Left hindlimb (tissue), 1 donor: ENCODE measurements at places on chromosomes 1 and 21.

- peak; percentile 62 for DNase-seq
These were observed 28.8 kb downstream of the EDN2 start for GRCh38 chr1:41455479-41456332.

DNA sequence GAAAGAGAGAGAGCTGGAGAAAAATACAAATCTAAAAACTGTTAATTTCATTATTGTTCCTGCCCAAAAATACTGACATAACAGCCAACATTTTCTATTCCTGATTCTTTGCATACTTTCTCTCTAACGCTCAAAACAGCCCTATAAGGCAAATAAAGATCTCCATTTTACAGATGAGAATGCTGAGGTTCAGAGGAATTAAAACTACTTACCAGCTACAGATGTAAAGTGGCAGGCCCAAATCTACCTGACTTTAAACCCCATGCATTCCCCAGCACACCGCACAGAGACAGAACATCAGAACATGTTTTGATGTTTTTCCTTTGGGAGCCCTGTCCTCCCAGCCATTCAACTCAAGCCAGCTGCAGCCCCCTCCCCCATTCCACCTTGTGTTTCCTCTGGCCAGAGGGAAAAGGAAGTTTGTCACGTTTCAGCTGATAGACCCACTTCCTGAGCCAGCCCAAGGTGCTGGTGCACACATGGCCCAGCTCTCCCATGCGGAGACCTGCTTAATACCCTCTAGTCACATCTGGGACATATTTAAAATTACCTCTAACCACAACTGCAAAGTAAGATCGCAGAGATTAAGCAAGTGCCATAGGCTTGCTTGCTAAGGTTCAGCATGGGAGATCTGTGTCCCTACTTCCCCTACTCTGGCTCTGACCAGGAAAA is 133.1 kb upstream of the NFIA start:
- no peak for DNase-seq

GRCh38 chr21:38753114-38753513 is 52.6 kb upstream of the ETS2 start:
- DNase-seq: no peak

- no peak for DNase-seq
These were observed 610 bp downstream of the RBM8A start for GRCh38 chr1:145926686-145927062.

- DNase-seq: no peak
These were observed 5.5 kb downstream of the SLC16A4 start for GRCh38 chr1:110385369-110385768.

- no peak for DNase-seq
These were observed 223.0 kb downstream of the PLA2G4A start for GRCh38 chr1:187051618-187052232.

DNA sequence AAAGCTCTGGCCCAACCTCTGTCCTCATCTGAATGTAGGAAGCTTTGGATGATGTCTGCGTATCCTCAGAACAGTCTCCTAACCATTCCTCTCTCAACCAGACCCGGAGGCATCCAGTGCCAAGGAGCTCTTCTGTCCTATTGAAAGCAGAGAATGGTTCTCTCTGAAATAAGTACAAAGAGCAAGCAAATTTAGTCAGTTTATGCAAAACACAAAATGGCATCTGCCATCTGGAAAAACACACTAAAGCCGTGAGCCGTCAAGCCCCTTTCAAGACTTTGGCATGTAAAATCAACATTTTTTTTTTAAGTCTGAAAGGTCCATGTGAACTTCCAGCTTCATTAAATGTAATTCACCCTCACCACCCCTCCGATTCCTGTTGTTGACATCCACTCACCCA is 21.7 kb upstream of the PROX1 start:
- no peak for DNase-seq

DNA sequence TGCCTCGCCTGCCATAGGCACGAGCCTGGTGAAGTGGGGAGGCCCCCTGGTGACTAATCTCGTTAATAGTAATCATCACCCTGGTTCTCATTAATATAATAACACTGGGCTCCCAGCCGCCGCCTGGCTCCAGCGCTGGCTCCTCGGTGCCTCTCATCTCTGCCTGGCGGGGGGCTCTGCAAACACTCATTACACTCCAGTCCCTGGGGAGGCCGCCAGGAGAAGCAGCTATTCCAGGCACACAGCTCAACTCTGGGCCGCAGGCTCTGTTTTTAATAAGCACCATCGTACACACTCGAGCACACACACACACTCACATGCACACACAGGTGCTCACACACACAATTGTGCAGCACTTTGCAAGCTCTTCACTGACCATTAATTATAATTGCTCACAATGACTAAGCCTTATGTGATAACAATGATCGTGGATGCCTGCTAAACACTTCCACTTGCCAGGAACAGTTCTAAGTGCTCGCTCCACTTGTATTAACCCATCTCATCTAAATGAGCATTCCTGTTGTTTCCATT is 52.2 kb downstream of the SDC3 start:
- no peak for DNase-seq

- no peak for DNase-seq
These were observed 70.6 kb upstream of the GJB5 start for GRCh38 chr1:34684266-34684665.

DNA sequence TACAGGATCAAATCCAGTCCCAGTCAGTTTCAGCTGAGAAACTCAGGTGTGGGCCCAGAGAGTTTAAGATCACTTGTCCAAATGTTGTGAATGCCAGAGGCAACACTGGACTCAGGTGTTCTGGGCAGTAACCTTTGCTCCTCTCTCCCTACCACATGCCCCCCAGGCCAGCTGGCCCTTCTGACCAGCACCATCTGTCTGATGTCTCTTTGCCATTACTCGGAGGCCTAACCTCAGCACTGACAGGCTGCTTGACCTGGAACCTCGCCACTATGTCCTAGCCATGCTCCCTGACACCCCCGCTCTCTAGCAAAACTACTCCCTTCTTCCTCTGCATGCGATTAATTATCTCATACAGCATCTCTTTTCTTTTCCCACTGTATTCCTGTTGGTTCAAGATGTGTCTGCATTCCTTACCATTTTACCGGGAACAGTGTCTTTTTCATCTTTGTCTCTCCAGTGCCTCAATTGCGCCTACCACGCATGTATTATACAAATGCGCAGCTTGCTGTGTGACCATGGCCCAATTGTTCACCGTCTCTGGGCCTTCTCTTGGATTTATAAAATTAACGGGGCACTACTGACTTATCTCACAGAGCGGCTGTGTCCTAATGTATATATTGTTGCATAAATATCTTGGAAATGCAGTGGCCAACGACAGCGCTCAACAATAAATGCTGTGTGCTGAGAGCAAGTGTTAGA is 159.5 kb upstream of the IRF2BP2 start:
- peak; percentile 27 for DNase-seq
